K562 (cell line): ENCODE measurements at places on chromosomes 7 and 10. TPM values are rescaled to one million over a fixed set of nuclear protein-coding genes. Genes with fewer than 3 reads are reported as not detected.

DNA sequence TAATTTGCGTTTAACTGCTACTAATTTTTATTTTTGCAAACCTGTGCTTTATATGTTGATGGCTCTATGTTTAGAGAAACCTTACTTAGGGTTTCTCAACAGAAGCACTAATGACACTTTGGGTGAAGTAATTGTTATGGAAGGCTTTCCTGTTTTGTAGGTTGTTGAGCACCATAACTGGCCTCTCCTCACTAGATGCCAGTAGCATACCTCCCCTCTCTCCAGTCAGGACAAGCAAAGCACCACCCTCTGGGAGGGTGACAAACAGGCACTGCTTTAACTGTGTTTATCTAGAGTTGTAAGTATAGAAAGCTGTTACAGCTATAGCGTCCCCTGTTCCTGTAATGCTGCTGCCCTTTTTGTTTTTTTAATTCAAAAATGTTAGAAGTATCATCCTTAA lies 60.9 kb downstream of the WAC start:
- DNase-seq, result no peak

NPC1L1 gene
- total RNA-seq, result 0.02 and 0.07 TPM in 2 replicates

GRCh38 chr7:135206941-135207391 lies 4.4 kb downstream of the WDR91 start:
- DNase-seq, result no peak

DNA sequence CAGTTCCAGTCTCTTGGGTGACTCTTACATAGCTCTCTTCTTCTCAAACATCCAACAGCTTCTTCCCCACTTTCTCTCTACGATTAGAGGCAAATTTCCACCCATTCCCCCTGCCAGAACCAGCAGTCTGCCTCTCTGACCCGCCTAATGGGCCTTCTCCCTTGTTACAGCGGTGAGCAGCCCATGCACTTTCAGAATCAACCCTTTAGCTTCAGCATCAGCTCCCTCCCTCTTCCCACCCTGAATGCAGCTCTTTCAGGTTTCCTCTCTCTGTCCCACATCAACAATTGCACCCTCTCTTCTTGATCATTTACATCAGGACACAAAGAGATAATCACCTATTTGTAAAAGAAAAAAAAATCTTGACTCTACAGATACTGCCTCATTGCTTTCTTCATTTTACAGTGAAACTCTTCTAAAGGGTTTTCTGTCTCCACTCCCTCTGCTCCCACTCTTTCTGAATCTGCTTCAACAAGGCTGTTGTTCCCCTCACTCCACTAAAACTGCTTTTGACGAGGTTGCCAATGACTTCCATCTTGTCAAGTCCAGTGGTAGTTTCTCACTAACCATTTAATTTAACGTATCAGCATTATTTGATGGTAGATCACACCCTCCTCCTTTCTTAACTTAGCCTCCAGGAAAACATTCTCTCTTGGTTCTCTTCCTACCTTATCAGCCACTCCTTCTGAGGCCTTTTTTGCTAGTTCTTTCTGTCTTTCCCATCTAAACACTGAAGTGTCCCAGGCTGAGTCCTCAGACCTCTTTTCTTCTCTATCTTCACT lies 106.6 kb downstream of the NPY start:
- no peak for DNase-seq

OPALIN gene
- total RNA-seq, result not detected in 2 replicates

DNA sequence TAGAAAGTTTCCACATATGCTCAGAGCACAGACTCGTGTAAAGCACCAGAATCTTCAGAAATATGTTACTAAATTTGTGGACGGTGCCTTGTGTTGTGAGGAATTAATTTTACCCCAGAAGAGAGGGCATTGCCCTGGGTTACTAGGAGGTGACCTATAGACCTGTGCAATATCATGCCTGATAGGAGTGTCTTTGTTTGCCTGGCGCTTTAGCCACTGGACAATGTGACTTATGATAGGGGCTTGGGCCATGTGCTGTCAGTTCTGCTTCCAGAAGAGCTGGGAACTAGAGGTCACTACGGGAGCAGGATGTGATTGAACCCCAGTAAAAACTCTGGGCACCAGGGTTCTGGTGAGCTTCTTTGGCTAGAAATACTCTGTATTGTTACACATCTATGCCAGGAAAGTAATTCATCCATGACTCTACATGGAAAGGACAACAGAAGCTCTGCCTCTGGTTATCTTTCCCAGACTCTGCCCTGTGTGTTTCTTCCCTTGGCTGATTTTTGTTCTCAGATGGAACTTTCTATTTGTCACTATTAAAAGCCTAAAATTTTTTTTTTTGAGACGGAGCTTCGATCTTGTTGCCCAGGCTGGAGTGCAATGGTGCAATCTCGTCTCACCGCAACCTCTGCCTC lies 75.5 kb downstream of the SIRT1 start:
- DNase-seq, result no peak

ICA1 gene
- total RNA-seq, result 17.8 and 18.5 TPM in 2 replicates

TRPV5 gene
- not detected in 2 replicates for total RNA-seq

ANKRD61 gene
- not detected in 2 replicates for total RNA-seq

- DNase-seq, result no peak
Measured at GRCh38 chr7:97479740-97480290, 252.1 kb upstream of the TAC1 start.

DNA sequence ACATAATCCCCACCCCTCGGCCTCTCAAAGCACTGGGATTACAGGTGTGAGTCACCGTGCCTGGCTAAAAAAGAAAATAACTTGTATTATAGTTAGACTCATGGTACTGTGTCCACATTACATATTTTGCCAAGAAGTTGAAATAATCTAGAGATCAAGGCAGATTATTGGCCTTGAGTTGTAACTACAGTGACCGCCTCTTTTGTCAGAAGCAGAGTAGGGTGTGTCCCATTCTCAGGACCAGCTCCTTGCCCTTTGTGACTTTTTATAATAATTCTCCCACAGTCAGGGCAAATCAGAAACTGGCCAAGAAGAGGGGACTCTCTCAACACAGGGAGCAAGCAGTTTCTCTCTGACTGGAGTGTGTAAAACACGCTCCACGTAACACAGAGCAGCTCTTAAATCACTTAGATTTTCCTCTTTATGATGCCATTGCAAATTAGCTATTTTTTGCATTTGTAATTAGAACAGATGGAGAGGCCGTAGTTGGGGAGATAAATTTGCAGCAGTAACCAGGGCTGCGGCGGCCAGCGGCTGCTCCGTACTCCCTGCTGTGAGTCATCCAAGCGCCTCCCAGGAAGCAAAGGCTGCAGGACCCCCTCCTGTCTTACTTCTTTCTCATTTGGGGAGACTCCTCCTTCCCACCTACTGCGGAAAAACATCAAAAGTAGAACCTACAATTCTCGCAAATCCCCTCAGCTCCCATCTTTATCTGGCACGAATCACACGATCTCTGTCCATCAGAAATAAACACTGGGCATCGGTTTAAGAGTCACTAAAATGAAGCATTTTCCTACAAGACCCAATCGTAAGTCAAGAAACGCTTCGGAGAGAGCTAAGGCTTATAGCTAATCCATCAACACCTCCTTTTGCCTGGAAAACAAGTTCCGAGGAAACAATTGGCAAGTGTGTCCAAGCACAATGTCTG lies 32.1 kb upstream of the MSRB2 start:
- DNase-seq, result peak; percentile 37

DNA sequence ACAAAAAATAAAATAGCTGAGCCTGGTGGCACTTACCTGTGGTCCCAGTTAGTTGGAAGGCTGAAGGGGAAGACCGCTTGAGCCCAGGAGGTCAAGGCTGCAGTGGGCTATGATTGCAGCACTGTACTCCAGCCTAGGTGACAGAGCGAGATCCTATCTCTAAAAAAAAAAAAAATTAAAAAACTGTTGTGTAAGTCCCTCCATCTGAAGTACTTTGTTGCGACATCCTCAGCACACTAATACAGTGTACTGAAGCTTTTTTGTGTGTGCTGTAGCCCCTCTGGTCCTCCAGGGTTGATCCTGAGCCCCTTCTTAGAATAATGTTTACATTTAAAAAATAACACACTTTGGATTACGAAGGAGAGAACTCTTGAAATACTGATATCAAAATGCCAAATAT lies 71.3 kb downstream of the PFKFB3 start:
- DNase-seq, result no peak

DNA sequence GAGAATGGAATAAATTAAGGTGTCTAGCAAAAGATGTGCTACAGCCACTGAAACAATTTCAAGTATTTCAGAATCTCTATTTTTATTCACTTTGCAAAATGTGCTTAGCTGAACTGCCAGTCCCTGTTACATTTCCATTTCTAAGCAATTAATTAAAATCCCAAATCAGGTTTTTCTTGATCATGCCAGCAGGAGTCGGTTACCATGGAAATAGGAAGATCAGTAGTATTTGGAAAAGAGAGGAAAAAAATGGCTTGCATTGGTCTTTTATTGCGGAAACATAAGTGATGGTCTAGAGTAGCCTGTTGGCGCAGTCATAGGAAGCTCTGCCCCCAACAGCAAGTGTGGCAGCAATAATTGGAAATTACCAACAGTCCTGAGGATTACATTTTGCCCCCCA lies 867.1 kb downstream of the GATA3 start:
- no peak for DNase-seq

DNA sequence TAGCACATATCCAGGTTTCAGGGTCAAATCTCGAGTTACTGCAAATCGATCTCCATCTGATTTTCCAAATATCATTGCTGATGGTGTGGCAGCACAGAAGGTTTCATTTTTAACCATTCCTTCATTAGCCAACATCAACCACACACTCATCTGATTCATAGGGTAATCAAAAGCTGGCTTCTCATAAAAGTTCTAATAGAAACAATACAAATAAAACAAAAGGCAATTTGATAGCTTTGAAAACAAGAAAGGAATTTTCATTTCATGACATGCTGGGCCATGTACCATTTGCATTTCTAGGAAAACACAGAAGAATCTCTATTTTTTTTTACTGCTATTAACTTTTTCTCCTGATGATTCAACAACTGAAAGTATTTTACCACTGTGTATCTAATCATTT lies 147.7 kb upstream of the SLC26A5 start:
- no peak for DNase-seq

- DNase-seq, result no peak
Measured at GRCh38 chr10:95244152-95244551, 46.7 kb downstream of the PDLIM1 start.

DNA sequence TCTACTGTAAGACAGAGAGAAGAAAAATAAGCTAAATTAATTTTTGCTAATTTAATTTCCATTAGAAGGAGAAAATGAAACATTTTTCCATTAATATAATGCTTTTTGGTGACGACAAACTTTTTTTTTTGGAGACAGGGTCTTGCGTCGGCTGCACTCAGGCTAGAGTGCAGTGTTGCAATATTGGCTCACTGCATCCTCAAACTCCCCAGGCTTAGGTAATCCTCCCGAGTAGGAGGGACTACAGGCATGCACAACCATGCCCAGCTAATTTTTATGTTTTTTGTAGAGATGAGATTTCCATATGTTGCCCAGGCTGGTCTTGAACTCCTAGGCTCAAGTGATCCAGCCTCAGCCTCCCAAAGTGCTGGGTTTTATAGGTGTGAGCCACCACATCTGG lies 229.8 kb upstream of the LRRN3 start:
- no peak for DNase-seq

DNA sequence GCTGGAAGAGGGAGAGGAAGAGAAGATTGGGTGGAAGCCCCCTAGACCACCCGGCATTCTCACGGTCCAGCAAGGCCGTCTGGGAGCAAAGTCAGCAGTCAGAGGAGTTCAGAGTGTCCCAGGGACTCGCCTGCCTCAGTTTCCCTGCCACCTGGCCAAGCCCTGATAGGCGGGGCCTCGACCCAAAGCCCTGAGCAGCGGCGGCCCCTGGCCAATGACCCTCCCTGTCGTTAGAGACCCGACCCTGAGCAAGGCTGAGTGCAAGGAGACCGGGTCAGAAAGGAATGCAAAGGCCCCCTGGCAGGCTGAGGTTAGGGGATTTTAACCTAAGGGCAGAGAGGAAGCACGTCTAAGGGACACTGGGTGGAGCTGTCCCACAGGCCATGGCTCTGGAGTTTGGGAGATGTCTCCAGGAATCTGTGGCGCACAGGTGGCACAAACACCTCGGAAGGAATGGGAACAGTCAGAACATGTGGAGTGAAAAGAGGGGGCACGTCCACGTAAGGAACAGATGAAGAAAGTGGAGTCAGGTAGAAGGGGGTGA lies 196.8 kb upstream of the PDE1C start:
- DNase-seq, result no peak

GRCh38 chr7:156257904-156258303 lies 382.7 kb upstream of the RNF32 start:
- no peak for DNase-seq

HOXA7 gene
- not detected in 2 replicates for total RNA-seq

GRCh38 chr10:123569436-123570035 lies 96.6 kb upstream of the GPR26 start:
- no peak for DNase-seq

FOXP2 gene
- total RNA-seq, result not detected in 2 replicates

GRCh38 chr7:107387128-107387527 lies 82.7 kb upstream of the GPR22 start:
- DNase-seq, result peak; percentile 41

DNA sequence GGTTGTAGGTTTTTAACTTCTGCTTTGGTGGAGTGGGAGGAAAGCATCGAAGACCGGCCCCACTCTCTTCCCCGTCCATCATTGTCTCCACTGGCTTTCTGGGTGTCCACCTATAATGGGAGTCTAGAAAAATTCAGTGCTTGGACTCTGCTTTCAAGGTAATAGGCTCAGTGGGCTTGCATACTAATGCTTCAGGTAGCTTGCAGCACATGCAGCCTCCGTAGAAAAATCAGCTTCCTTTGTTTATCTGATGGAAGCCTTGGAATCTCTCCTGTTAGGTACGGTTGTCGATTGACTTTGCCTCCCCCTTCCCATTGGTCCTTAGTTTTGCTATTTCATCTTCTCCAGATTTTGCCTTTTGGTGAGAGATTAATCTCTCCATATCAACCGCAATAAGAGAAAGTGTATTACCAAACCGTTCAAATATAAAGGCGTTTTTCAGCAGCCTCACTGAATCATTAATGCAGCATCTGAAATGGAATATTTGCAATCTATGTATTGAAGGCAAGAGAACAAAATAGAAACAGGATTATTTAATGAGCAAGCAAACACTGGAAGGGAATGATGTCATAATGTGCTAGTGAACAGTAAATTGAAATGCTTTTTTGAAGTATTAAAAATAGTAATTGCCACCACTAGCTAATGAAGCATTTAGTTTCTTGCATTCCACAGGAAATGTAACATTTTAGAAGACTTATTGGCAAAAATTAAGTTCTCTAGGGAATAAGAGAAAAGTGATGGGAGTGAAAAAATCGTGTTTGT lies 944 bp downstream of the AVL9 start:
- DNase-seq, result peak; percentile 29

HOXA9 gene
- total RNA-seq, result not detected in 2 replicates

GRCh38 chr10:103277713-103278536 lies 987 bp downstream of the INA start:
- DNase-seq, result no peak

- DNase-seq, result peak; percentile 52
Measured at GRCh38 chr7:75639071-75639885, 99.5 kb downstream of the HIP1 start.

COL26A1 gene
- total RNA-seq, result 0.09 and 0.16 TPM in 2 replicates

- peak; percentile 70 for DNase-seq
Measured at GRCh38 chr7:50369143-50370026, 64.9 kb downstream of the IKZF1 start.

GBX1 gene
- total RNA-seq, result not detected in 2 replicates
